ENCODE measurements at places on chromosomes 13 and 19.

DNA sequence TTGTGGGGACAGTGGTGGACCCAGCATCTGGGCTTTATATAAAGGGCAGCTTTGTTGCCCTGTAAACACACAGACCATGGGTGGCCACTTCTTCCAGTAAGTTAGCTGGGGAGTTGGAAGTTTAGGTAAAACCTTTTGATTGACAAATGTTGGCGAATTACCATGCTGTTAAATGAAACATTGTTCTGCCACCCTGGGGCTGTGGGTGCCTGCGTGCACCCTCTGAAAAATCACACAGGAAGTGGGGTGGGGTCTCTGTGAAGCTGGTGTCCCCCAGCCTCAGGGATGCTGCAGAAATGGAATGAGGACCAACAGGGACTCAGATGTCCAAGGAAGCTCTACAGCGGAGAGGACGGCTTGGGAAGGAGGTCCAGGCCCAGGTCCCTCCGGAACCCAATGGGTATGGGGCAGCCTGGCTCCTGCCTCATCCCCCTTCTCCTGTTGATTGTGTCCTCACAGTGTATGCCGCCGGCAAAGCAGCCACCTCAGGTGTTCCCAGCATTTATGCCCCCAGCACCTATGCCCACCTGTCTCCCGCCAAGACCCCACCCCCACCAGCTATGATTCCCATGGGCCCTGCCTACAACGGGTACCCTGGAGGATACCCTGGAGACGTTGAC, 2.8 kb upstream of the USF2 start:
- no peak for DNase-seq

DNA sequence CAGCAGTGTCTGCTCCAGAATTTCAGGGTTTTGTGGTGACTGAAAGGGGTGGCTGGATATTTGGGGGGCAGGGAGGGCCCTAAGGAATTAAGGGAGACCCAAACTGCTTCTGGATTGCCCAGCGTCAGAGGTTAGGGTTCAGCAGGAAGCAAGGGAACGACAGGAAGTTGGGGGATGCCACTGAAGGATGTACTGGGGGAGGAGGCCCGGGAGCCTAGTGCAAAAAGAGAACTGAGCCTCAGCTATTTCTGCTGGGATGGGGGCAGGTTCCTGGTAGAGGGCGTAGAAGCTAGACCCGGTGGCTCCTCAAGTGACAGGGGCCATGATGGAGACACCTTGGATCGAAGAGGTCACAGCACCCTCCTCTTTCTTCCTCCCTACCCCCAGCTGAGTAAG, 1.1 kb downstream of the CYP2S1 start:
- DNase-seq = no peak

DNA sequence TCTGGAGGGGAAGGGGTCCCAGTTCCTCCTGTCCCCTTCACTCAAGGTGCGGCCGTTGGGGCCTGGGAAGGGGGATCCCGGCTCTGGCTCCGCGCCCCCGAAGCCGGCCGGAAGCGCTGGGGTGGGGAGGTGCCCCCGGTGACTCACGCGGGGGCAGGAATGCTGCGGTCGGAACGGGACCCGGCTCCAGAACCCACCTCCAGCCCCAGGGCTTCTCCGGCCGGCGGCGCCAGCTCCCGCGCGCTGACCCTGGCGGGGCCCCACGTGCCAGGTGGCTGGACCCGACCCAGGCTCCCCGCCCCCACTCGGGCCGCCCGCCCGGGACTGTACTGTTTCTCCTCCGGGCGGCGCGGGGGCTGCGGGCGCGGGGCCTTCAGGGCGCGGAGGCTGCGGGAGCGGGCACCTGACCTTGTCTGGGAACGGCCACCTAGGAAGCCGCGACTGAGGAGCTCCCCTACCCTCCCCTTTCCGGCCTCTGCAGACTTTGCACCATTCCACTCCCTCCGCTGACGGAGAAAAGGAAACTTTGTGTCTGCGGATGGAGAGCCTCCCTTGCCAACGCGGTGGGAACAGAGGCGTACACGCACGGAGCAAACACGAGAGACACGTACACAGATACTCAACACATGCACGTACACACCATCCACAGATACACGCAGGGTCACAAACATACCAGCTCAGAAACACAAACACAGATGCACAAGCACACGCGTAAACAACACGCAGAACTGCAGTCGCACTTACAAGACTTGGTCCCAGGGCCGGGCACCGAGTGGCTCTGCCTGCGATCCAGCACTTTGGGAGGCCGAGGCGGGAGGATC, 7.2 kb downstream of the AXL start:
- no peak for DNase-seq

DNA sequence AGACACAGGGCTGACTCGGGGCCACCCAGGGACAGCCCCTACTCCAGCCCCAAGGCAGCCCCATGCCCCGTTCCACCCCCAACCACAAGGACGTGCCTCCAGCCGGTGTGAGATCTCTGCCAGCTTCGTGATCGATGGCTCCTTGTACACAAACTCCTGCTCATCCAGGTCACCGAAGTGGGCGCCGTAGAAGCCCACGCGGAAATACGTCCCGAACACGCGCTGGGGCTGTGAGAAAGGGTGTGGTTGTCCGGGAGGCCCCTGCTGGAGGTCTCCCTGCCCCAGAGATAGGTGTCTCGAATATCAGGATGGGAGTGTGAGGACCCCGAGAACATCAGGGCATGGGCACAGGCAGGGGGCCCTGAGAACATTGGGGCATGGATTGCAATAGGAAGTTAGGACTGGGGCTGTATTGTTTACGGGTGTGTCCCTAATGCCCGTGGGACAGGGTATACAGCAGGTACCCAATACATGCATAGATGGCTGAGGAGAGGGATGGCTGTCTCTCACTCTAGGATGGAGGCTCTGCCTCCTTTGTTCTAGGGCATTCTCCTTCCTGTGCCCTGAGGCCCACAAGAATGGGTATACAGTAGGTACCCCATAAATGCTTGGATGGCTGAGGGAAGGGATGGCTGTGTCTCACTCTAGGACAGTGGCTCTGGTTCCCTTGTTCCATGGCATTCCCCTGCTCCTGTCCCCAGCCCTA, 5.3 kb upstream of the KANK2 start:
- no peak for DNase-seq

DNA sequence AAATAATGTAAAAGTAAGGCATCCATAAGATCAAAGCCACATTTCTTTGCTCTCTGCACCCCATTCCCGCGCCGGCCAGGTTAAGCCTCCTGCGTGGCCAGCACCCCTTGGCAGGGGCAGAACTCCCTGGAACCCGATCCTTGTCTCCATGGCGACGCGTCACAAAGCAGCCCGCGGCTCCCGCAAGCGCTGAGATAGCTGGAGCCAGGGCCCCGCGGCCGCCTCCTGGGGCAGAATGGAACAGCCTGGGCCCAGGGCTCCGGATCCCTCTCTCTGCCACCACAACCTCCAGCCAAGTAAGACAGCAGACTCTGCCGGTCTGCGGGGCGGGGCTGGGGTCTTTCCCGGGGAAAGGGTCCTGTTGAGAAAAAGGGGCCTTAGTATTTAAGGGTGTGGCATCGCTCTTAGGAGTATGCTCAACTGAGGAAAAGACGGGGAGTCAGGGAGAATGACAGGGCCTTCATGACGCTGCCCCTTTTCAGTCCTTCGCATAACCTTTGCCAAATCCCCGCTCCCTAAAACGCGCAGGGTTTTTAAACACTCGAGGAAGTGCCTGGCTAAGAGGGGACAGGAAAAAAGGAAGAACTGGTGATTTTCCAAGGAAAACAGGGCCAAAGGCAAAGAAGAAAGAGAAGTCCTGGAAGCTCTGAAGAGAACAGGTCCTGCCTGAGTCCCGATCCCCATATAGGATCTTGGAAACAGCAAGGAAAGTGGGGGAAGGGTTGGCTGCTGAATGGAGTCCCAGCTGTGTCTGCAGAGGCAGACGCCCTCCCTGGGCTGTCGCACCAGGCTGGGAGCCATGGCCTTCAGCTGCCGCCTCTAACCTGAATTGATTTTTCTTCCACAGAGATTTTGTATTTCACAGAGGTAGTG, at the start of gene TEX26:
Gene TEX26, plus strand, starts transcription at position 176 of the 873 bp plus-strand sequence. Its CDS starts 60 bp downstream, at position 236.
- no peak for DNase-seq

DNA sequence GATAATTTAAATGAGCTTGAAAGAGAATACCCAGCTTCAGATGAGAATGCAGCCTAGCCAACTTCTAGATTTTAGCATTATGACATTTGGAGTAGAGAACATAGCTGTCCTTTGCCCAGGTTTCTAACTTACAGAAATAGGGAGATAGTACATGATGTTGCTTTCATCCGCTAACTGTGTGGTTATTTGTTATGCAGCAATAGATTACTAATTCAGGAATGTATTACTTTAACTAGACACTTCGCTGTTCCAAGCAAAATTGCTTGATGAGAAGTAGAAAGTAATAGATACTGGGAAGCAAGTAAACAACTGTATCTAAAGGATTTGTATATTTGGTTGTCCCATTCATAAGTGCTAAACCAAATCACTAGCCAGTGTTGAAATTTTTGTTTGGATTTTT, 790.9 kb upstream of the PRR20A start:
- no peak for DNase-seq

- DNase-seq = no peak
These were observed 397.5 kb downstream of the DIAPH3 start for GRCh38 chr13:59766236-59766635.

DNA sequence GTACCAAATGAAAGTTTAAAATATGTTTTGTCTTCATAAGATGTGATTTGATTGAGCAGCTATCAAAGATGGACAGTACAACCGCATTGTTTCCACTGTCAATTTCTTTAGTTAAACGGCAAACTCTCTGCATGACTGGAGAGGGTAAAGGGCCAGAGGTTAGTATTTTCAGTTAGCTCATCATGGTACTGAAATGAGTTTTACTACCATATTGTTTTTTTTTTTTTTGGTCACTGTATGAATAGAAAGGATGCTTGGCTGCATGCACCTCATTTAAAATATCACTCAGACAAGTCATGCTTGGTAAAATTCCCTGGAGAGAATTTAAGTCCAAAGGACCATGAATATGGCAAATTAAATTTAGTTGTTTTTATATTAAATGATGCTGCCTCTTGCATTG, 942.1 kb upstream of the SPRY2 start:
- DNase-seq = no peak

- DNase-seq = no peak
These were observed 2291.5 kb downstream of the PCDH9 start for GRCh38 chr13:64938660-64939059.

- no peak for DNase-seq
These were observed 1.9 kb downstream of the FOXO1 start for GRCh38 chr13:40664350-40665125.

DNA sequence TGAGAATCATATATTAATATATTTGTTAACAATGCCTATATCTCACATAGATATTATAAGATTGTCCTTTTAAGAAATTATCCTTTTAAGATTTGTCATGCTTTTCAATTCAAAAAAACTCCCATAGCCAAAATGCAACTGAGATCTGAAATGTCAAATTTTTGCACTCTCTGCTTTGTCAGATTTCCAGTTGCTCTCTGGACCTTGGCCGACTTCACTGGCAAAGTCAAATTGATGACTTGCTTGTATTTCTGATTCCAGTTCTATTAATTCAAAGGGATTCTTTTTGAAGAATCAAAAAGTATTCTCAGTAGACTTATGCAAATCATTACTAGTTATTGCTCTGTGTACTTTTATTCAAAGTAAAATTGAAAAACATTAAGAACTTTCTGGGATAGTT, 101.2 kb upstream of the SCEL start:
- DNase-seq = no peak

- no peak for DNase-seq
These were observed 9.5 kb downstream of the ACTMAP start for GRCh38 chr19:40740747-40741146.

GRCh38 chr19:778910-779653, 18.2 kb upstream of the PTBP1 start:
- no peak for DNase-seq

GRCh38 chr13:26760832-26761582, 421 bp upstream of the GPR12 start:
- no peak for DNase-seq

DNA sequence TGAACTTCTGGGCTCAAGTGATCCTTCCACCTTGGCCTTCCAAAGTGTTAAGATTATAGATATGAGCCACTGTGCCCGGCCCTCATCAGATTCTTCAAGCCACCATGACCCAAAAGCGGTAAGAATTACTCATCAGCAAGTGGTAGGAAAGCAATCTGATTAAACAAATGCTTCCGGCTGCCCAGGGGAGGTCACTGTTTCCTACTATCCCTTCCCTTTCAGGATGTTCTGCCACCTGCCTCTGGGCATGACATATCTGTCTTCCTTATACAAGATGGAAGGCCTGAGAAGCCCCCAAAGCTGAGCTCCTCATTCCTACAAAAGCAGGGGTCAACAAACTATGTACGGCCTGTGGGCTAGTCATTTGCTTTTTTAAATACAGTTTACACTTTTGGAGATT, 7.0 kb downstream of the ABHD8 start:
- DNase-seq = no peak

- no peak for DNase-seq
These were observed 85.4 kb downstream of the SLC7A1 start for GRCh38 chr13:29509999-29510589.

GRCh38 chr13:45492538-45492937, 27.8 kb downstream of the COG3 start:
- DNase-seq = no peak

- no peak for DNase-seq
These were observed 4.1 kb downstream of the PIP5K1C start for GRCh38 chr19:3695986-3696659.

GRCh38 chr19:12425236-12425887, 15.5 kb downstream of the ZNF443 start:
- no peak for DNase-seq

DNA sequence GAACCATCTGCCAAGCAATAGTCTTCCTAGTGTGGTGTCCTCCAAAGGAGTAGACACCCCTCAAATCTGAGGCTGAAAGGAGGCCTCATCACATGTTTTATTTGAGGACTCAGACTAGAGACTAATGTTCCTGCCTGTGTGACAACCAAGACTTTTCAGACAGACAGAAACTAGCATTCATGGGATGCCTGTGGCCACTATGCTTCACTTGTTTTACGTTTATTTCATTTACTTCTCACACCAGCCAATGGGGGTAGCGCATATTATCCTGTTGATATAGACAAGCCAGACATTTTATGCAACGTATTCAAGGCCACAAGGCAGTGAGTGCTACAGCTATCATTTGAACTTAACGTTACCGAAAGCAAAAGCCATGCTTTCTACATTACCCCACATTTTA, 391.7 kb upstream of the HTR2A start:
- no peak for DNase-seq

GRCh38 chr13:51271528-51272085, 49.4 kb downstream of the FAM124A start:
- DNase-seq = no peak

DNA sequence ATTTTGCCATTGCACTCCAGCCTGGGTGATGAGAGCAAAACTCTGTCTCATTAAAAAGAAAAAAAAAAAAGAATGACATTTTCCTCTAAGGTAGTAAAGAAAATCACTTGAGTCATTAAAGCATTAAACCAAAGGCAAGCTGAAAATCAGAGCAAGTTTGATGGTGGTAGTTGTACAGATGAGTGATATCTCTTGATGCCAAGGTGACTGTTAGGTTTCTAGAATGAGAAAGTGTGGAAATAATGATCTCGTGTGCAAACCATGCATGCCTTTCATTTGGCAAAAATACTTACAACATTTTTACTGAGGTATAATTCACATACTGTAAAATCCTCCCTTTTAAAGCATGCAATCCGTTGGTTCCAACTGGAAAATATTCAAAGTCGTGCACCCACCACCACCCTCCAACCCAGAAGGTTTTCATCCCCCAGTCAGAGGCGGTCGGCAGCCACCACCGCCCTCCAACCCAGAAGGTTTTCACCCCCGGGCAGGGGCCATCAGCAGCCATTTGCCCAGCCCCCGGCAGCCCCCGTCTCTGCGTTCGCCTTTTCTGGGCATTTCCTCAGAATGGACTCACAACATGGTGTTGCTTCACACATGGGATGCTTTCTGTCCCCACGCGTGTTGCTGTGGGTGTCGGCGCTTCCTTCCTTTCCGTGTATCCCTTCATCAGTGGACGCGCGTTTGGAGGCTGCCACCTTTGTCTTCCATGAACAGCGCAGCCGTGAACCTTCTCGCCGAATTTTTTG, 90.2 kb downstream of the ATP11A start:
- no peak for DNase-seq

Data from NCI-H774 (cell line).